ENCODE measurements at places on chromosomes 2 and 18.

- no peak for DNase-seq
These were observed 51.9 kb downstream of the EPAS1 start for GRCh38 chr2:46349115-46349547.

- DNase-seq = peak; percentile 96
These were observed 16.9 kb downstream of the STEAP3 start for GRCh38 chr2:119240311-119241204.

- DNase-seq = no peak
These were observed 894 bp upstream of the FARSB start for GRCh38 chr2:222656526-222657446.

- DNase-seq = no peak
These were observed 38.7 kb downstream of the RPL31 start for GRCh38 chr2:101040761-101041160.

DNA sequence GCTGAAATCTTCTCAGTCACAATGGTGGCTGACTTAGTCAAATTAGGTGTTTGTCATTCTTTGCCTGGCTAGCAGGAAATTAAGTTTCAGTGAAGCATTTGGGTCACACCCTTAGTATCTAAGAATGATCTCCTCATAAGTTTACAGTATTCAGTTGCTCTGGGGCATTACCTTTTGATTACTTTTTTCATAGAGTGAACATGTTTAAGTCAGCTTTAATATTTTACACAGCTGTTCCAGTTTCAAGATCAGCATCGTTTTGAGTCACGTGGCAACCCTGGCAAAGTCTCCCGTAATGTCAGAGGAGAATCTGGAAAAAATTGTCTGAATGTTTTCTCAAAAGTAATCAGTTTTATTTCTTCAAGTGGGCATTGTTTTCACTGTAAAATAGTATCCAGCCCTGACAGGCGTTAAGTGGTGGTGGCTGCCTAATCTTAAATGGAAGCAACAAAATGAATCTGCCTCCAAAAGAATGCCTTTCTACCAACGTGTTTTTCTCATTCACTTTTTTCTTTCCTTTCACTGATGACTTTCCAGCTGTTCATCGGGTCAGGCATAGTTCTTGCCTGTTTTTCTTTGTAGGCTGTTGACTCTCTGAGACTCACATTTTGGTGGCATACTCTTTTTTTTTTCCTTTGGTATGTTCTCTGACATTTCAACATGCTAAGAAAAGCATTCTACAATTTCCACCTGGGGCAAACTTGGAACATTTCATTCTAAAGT, 319.6 kb upstream of the TCF4 start:
- DNase-seq = no peak

DNA sequence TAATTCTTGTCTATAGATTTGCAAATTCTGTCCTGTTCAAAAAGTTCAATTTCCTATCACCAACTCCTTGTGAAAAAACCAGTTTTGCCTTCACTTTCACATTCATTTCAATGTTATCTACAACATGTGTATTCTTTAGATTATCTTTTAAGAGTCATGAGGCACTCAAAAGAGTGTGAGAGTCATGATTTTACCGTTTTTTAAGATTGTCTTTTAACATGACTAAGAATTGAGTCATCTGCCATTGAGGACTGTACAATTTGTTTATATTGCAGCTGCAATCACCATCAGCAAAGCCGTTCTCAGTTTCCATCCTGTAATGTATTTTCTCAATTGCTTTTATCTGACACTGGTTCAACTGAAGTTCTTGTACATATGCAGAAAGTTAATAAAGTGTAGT, 275.8 kb downstream of the LNPK start:
- no peak for DNase-seq

DNA sequence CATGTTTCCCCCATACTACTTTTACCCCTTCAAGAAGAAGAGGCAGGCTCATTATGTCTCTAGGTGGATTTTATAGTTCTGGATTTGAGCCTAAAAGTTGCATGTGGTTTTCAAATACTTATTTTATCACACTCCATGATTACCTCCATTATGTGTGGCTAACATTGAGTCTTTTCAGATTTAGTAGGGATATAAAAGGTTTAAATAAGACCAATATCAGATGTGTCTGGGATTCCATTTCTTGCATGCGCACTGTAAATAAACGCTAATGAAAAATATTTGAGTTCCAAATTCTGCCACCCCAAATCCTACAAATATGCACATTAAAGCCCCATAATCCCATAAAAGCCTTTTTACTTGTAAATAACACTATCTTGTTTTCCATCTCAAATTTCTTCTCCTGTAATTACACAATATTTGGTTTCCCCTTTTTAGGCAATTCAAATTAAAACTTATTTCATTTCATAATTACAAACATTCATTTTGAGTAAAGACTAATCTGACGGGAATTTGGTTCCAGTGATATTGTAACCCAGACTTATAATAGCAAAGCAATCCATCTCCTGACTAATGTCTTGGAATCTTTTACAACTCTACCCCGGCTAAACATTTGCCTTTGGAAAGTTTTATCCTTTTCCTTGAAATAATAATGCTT, 600.0 kb downstream of the SLC4A3 start:
- no peak for DNase-seq

DNA sequence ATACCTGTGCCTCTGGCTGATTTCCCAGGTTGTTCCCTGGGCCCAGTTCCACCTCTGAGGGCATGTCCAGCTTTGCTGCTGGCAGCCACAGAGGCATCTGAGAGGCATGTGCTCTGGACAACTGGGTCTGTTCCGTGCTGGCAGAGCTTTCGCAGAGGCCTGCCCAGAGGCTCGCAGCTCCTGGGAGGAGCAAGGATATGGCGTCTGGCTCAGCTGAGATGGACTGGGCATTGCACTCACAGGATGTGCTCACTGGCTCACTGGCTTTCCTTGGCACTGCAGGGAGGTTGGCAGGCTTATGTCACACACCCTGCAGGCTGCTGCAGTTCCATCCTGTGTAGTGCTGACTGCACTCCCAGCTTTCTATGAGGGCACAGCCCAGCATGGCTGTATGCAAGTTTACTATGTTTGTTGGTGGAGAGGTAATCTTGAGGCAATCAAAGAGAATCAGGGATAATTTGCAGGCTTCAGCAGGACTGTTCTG, 172.3 kb downstream of the PRKCE start:
- DNase-seq = no peak

- no peak for DNase-seq
These were observed 134.7 kb downstream of the PXDN start for GRCh38 chr2:1609485-1610095.

GRCh38 chr2:216752855-216753505, 57.6 kb upstream of the IGFBP5 start:
- no peak for DNase-seq

Measured in NCI-H526 (cell line).